SJCRH30 (cell line): ENCODE measurements at places on chromosomes 7 and 10.

- H3K36me3 ChIP-seq: no peaks in the 10 kb centered on the region
- no peak for DNase-seq
- H3K27ac ChIP-seq: no peak overlapping the region
- peaks cover 7% of the 10 kb centered on the region; the same call in 1 of the 2 replicates for H3K27me3 ChIP-seq
- H3K4me3 ChIP-seq: no peak overlapping the region
- H3K4me1 ChIP-seq: peaks cover 7% of the 10 kb centered on the region; the same call in 1 of the 2 replicates
Observed at GRCh38 chr7:22574754-22575520, 74.9 kb upstream of the STEAP1B start.

DNA sequence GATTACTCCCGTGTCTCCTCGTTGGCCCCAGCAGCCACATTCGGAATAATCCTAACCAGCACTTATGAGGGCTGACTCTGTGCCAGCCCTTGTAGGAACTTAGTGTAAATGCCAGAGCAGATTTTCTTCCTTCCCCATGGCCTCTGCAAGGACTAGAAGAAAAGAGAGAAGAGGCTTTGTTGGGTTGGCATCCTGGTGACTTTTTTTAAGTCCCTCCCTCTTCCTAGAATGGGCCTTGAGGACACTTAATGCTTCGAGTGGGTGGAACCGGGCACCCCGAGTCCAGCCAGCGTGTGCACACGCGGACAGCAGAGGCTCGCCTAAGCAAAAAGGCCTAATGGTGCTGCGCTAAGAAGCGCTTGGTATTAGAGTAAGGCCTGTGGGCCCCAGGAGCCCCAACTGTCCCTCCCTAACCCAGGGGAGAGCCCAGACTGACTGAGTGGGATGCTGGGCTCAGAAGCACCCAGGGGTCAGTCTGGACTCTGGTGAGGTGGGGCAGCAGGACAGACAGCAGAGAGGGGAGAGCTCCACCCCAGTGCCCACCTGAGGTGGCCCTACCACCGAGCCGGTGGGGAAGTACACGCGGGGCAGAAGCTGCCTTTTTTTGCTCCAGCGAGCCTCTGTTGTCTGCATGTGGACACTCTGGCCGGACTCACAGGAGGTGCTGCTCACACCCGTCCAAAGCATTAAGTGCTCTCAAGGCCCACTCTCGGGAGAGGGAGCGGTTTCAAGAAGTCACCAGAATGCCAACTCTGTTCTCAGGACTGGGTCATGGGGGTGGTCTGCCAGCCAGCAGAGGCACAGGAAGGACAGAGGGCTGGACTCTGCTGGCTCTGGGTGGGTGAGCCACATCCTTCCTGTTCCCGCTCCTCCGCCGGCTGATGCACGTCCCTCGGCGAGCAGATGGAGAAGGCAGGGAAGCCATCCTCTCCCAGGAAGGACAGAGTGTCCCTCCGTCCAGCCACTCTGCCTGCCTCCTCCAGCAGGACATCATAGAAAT lies 12.5 kb downstream of the ITPRIP start:
- no peak for DNase-seq
- H3K36me3 ChIP-seq: no peaks in the 10 kb centered on the region
- H3K27ac ChIP-seq: no peak overlapping the region
- no peaks in the 10 kb centered on the region for H3K27me3 ChIP-seq
- no peaks in the 10 kb centered on the region for H3K4me1 ChIP-seq

GRCh38 chr7:78203042-78203720 lies 404.6 kb downstream of the PHTF2 start:
- no peaks in the 10 kb centered on the region for H3K27me3 ChIP-seq
- no peak overlapping the region for H3K27ac ChIP-seq
- H3K36me3 ChIP-seq: no peaks in the 10 kb centered on the region
- no peak for DNase-seq
- H3K4me3 ChIP-seq: no peak overlapping the region

- no peak overlapping the region for H3K4me3 ChIP-seq
- H3K27me3 ChIP-seq: no peaks in the 10 kb centered on the region
- H3K4me1 ChIP-seq: peaks cover 10% of the 10 kb centered on the region
- no peaks in the 10 kb centered on the region for H3K36me3 ChIP-seq
Observed at GRCh38 chr10:70549962-70550458, 52.5 kb downstream of the PRF1 start.

- H3K4me3 ChIP-seq: no peak overlapping the region
- H3K4me1 ChIP-seq: 0 out of 2 replicates have a peak, but pooled peaks cover 4% of the 10 kb centered on the region
- H3K36me3 ChIP-seq: no peaks in the 10 kb centered on the region
- H3K27me3 ChIP-seq: no peaks in the 10 kb centered on the region
Observed at GRCh38 chr10:15901889-15902288, 41.6 kb upstream of the MINDY3 start.

- H3K27me3 ChIP-seq: no peaks in the 10 kb centered on the region
- no peak overlapping the region for H3K4me3 ChIP-seq
- DNase-seq: no peak
- H3K4me1 ChIP-seq: no peaks in the 10 kb centered on the region
Observed at GRCh38 chr10:86871563-86872183, 85.7 kb downstream of the MMRN2 start.

DNA sequence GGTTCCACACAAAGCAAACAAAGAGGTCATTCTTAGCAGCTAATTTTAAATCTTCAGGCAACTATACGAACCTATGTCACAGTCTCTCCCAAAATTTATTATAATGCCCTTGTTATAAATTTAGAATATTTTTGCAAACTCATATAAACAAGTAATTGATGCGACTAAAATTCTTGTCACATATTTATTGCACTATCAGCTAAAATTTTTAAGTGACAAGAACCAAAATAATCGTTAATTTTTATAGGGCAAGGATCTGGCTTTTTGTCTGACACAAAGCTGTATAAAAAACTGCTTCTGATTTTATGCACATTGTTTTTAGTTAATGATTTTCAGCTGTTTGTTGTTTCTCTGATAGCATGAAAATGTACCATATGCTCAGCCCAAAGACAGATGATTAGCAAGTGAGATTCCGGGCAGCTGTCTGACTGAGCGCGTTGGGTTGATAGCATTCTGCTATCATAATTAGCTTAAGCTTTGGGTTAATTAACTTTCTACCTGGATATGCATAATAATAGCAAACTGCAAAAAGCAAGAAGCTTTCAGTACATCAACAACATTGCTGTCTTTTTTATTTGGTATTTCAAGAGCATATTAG lies 136.0 kb downstream of the MGMT start:
- DNase-seq: no peak
- no peak overlapping the region for H3K4me3 ChIP-seq
- no peak overlapping the region for H3K27ac ChIP-seq
- H3K36me3 ChIP-seq: no peaks in the 10 kb centered on the region
- no peaks in the 10 kb centered on the region for H3K4me1 ChIP-seq

DNA sequence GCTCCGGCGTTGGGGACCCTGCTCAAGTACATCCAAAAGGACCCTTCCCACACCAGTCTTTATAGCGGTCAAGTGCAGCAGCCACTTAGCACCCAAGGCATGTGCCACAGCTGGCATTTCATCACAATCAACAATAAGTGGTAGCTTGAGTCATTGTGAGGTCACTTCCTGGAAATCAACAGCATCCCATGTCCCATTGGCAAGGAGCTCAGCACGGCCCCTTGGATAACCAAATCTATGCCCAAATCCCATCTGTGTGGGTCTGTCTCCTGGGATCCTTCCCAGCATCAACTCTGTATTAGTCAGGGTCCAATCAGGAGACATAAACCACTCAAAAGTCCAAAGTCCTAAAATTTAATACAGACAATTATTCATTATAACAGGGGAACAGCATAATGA lies 27.1 kb downstream of the MDH2 start:
- no peak for DNase-seq
- no peak overlapping the region for H3K27ac ChIP-seq
- H3K4me3 ChIP-seq: no peak overlapping the region
- H3K4me1 ChIP-seq: no peaks in the 10 kb centered on the region
- H3K27me3 ChIP-seq: no peaks in the 10 kb centered on the region

- no peak overlapping the region for H3K27ac ChIP-seq
- peaks cover 4% of the 10 kb centered on the region; the same call in 1 of the 2 replicates for H3K4me1 ChIP-seq
- H3K4me3 ChIP-seq: no peak overlapping the region
Observed at GRCh38 chr10:12501324-12501723, 152.0 kb downstream of the CAMK1D start.

- no peaks in the 10 kb centered on the region for H3K27me3 ChIP-seq
- H3K4me3 ChIP-seq: no peak overlapping the region
- no peak for DNase-seq
- no peak overlapping the region for H3K27ac ChIP-seq
- no peaks in the 10 kb centered on the region; the same call in 1 of the 2 replicates for H3K4me1 ChIP-seq
Observed at GRCh38 chr7:138853448-138853847, 55.5 kb upstream of the ATP6V0A4 start.

GRCh38 chr7:4993471-4993870 lies 34.5 kb upstream of the MMD2 start:
- H3K27ac ChIP-seq: no peak overlapping the region
- H3K4me3 ChIP-seq: no peak overlapping the region
- no peaks in the 10 kb centered on the region for H3K4me1 ChIP-seq

DNA sequence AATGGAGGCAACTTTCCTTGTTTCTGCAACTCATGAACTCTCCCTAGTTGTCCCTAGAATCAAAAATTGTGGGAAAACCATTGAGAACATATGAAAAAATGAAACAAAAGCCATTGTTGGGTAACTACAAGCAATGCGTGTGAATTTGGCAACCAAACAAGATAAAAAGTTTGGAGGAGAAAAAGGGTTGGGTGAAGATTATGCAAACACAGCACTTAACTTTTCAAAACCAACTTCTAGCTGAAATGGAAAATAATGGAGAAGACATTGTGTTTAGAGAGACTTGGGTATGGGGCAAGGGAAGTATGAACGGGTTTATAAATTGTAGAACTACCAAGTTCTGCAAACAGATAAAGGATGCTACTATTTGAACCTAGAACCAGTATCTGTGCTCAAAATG lies 89.0 kb upstream of the SVIL start:
- H3K27me3 ChIP-seq: no peaks in the 10 kb centered on the region
- no peak for DNase-seq
- peaks cover 3% of the 10 kb centered on the region; the same call in 1 of the 2 replicates for H3K36me3 ChIP-seq
- no peaks in the 10 kb centered on the region for H3K4me1 ChIP-seq
- no peak overlapping the region for H3K4me3 ChIP-seq

GRCh38 chr10:80493522-80494051 lies 39.5 kb downstream of the TSPAN14 start:
- no peaks in the 10 kb centered on the region for H3K27me3 ChIP-seq
- no peak for DNase-seq
- H3K4me3 ChIP-seq: no peak overlapping the region
- H3K4me1 ChIP-seq: no peaks in the 10 kb centered on the region; the same call in 1 of the 2 replicates

DNA sequence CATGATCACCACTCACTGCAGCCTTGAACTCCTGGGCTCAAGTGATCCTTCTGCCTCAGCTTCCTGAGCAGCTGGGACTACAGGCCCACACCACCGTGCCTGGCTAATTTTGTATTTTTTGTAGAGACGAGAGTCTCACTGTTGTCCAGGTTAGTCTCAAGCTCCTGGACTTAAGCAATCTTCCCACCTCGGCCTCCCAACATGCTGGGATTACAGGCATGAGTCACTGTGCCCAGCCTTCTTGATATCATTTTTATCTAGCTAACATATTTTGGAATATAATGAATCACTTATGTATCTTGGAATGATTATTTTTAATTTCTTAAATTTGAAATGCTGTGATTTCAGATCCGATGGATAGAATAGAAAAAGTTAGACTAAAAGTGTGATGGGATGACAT lies 18.4 kb downstream of the ARL4A start:
- no peaks in the 10 kb centered on the region for H3K27me3 ChIP-seq
- no peak for DNase-seq
- no peaks in the 10 kb centered on the region for H3K4me1 ChIP-seq
- H3K4me3 ChIP-seq: no peak overlapping the region

GRCh38 chr7:159177284-159177953 lies 32.8 kb upstream of the VIPR2 start:
- H3K4me1 ChIP-seq: no peaks in the 10 kb centered on the region; the same call in 1 of the 2 replicates
- no peak for DNase-seq
- no peaks in the 10 kb centered on the region for H3K36me3 ChIP-seq

- H3K27me3 ChIP-seq: no peaks in the 10 kb centered on the region
- peaks cover 48% of the 10 kb centered on the region for H3K4me1 ChIP-seq
- H3K4me3 ChIP-seq: no peak overlapping the region
- peak; percentile 14 for DNase-seq
Observed at GRCh38 chr10:22626784-22627183, 87.6 kb downstream of the PIP4K2A start.

- H3K27ac ChIP-seq: no peak overlapping the region
- no peaks in the 10 kb centered on the region for H3K4me1 ChIP-seq
- no peaks in the 10 kb centered on the region for H3K36me3 ChIP-seq
Observed at GRCh38 chr10:76311752-76312636, 880.6 kb downstream of the LRMDA start.

DNA sequence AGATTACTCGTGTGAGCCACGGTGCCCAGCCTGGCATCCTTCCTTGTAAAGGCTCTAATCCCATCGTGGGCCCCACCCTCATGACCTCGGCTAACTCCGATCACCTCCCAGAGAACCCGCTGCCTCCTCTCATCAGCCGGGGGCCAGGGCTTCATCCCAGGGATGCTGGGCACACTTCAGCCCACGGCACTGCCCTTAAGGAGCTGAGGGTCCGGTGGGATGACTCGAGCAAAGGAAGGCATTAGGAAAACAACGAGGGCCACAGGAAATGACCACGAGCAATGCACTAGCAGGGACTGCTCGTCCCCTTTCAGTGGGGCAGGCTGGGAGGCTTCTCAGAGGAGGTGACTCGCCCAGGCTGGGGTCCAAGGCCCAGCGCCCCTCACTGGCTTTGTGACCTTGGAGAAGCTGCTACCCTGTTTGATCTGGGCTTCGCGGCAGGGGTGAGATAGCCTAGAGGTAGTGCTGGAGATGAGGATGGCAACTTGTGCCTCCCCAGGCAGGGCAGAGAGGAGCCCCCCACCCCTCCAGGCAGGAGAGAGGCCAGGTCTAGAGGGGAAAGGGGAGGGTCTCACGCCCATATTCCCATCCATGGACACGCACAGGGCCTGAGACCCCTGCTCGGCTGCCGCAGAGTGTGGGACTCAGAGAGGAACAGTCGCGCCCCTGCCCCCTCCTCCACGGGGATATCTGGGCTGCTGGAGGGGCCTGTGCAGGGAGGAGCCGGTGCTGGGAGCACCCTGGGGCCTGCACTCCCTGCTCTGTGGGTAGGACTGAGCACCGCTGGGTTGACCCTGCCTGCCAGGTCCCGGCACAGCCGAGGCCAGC lies 26.8 kb downstream of the ELFN1 start:
- no peaks in the 10 kb centered on the region for H3K27me3 ChIP-seq
- no peak for DNase-seq
- H3K4me3 ChIP-seq: no peak overlapping the region
- peaks cover 20% of the 10 kb centered on the region for H3K4me1 ChIP-seq
- no peaks in the 10 kb centered on the region for H3K36me3 ChIP-seq

- H3K4me3 ChIP-seq: no peak overlapping the region
- no peaks in the 10 kb centered on the region for H3K4me1 ChIP-seq
- no peak for DNase-seq
- H3K27me3 ChIP-seq: no peaks in the 10 kb centered on the region
- no peak overlapping the region for H3K27ac ChIP-seq
Observed at GRCh38 chr7:68073701-68074100, 1077.1 kb downstream of the TYW1 start.

GRCh38 chr10:132985546-132985900 lies 43.2 kb upstream of the CFAP46 start:
- no peak for DNase-seq
- H3K36me3 ChIP-seq: no peaks in the 10 kb centered on the region
- no peak overlapping the region for H3K27ac ChIP-seq
- no peaks in the 10 kb centered on the region for H3K4me1 ChIP-seq

- H3K27me3 ChIP-seq: no peaks in the 10 kb centered on the region
- H3K27ac ChIP-seq: peak overlapping the region; percentile 54
- H3K4me1 ChIP-seq: peaks cover 20% of the 10 kb centered on the region
- H3K4me3 ChIP-seq: no peak overlapping the region
- peak; percentile 64 for DNase-seq
Observed at GRCh38 chr10:4527281-4527970, 298.6 kb upstream of the AKR1E2 start.
